ENCODE measurements at places on chromosomes 7 and 10.
A peak's percentile ranks its signal among the peaks of the same experiment; 100 is the strongest.

GRCh38 chr7:94584113-94584512 is 71.8 kb downstream of the SGCE start:
- peak; percentile 21 for DNase-seq

GRCh38 chr7:155699180-155699579 is 54.7 kb downstream of the RBM33 start:
- no peak for DNase-seq

- no peak for DNase-seq
Measured at GRCh38 chr7:134705716-134706115, 59.1 kb downstream of the BPGM start.

DNA sequence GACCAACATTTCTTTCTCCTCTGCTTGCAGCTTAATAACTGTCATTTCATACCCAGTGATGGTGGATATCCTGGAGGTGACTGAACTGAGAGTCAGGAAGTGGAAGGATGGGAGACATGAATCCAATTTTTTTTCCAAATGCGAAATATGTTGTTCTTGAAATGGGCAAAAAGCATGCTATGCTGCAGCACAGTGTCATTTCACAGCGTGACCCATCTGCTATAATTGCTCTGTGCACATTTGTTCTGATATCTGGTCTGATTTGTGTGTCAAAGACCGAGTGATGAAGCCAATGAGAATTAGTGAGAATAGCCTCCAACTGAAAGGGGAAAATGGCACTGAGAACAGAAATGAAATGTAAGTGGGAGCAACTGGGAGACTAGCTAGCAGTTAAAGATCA is 329.6 kb upstream of the PHYHIPL start:
- DNase-seq, result no peak

DNA sequence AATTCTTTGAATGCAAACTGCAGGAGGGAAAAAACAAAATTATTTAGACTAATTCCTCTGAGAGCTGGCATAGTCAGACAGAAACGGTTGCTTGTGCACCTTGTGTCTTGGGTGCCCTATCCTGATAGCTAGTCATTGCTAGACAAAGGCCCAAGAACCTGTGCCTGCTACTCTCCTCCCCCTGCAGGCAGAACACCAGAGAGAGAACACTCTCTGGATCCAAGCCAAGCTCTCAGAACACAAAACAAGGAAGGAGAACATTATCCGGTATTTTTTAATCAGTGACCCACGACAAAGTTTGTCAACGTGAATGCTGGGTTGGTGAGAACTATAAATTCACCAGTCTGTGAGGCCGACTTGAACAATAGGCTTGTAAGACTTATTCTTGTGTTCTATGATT is 18.8 kb upstream of the PPP1R9A start:
- DNase-seq, result no peak

DNA sequence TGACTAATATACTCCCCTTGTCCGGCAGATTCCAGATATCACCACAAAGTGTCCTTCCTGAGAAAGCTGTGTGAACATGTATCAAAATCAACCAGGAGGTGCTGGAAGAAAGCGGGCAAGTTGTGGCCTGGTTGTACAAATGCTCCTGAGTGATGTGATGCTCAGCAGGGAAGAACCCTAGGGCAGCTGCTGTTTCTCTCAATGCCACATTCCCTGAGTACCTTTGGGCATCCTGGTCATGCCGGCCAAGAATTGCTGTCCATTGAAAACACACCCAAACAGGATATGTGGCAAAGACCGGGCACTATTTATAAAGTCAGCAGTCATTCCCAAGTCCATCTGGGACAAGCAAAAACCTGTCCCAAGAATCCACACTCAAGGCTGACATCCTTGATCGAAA is 7.8 kb upstream of the ADCY1 start:
- DNase-seq, result no peak

DNA sequence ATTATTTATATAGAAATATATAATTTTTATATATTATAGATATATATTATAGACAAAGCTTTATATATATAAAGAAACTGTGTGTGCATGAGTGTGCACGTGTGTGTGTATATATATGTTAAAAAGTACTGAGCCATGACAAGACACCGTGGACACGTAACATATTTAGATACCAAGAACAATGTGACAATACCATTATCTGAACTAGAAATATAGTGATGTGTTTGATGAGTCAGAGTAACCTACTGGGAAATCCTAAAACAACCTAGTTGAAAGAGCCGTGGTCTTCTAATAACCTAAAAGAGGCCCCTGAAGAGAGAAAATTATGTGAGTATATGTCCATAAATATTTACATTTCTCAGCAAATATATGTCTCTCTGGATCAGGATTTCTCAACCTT is 50.7 kb upstream of the ITGB8 start:
- no peak for DNase-seq

DNA sequence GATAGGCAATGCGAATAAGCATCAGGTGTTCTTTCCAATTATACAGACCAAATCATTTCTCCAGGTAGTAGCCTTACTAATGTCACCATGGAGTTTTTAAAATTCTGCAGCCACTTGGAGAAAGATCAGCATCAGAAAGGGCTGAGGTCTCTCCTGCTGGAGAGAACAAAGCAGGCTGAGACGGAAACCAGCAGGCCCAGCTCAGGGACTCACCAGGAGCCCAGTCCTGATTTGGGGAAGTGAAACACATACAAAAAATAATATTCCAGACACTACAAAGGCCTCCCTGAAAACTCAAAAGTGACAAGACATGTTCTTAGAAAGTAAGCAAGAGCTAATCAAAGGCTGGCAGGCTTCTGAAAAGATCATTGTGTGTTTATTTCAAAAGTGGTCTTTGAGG is 207.1 kb upstream of the GHITM start:
- no peak for DNase-seq

- peak; percentile 70 for DNase-seq
Measured at GRCh38 chr10:99845837-99846382, 63.5 kb downstream of the ABCC2 start.

- DNase-seq, result no peak
Measured at GRCh38 chr7:44967571-44968446, 11.0 kb downstream of the MYO1G start.

All from retinal pigment epithelial cell (primary cell).